ENCODE measurements at places on chromosomes 16 and 17.

DNA sequence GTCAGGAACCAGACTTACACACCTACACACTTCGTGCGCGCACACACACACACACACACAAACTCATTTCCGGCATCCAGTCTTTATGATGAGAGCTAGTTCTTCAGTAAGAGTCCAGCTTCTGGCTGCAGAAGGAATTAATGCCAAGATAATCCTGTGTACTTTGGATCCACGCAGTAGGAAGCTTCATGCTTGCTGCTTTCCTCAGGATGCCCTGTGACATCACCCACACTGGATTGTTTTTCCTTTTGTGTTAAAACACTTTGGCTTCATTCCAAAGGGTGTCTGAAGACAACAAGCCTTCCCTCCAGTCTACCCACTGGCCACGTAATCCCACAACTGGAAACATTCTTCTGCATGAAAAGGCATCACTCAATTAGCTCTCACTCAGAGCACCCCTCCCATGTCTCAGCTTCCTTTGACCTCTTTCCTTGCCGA, 35.4 kb downstream of the KCNJ16 start:
- no peak for DNase-seq

DNA sequence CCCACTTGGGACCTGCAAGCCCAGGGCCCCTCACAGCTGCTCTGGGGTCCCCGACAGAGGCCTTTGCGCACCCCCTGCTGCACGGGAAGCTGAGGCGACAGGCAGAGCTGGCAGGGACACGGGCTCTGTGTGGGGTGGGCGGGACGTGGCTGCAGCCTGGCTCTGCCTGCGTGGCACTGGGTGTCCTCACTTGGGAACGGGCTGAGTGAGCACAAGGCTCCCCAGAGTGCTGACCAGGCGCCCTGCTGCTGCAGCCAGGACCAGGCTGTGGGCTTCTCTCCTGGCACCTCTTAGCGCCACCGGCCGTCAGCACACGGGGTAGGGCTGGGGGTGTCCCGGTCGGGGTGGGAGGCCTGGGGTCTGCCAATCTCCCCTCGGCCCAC, 6.6 kb downstream of the C1QTNF8 start:
- no peak for DNase-seq

DNA sequence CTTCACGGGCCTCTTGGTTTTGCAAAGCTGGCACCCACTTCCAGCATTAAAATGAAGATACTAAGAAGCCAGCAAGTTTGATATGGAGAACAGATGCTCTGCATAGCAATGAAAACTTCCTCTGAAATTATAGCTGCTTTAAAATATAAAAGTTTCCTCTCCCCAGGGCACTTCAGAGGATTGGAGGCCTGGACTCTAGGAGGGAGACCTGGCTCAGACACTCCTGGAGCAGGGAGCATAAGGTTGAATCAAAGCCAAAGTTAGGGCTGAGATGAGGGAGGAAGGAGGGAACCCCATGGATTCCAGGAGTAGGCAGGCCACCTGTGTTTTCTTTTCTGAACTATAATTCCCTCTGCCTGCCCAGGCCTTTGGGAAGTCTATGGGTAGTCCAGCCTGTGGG, 176.0 kb upstream of the RPL38 start:
- DNase-seq: no peak

DNA sequence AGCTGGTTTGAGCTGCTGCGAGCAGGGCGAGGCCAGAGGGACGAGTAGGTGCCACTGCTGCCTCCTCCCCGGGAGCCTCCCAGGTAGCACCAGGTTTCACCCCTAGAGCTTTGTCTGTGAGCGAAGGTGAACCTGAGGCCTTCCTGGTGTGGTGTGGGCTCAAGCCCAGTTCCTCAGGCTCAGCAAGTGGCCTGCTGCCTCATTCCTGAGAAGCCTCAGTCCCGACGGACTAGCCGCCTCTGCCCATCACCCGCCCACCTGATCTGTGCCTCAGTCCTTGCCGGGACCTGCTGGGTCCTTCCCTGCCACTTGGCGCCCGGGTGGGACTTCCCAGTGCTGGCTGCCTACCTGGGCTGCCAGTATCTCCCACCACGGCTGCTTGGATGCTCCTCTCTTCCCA, 1.7 kb downstream of the NLRC3 start:
- DNase-seq: no peak

- no peak for DNase-seq
Observed at GRCh38 chr17:47850373-47850691, 631 bp downstream of the SP6 start.

DNA sequence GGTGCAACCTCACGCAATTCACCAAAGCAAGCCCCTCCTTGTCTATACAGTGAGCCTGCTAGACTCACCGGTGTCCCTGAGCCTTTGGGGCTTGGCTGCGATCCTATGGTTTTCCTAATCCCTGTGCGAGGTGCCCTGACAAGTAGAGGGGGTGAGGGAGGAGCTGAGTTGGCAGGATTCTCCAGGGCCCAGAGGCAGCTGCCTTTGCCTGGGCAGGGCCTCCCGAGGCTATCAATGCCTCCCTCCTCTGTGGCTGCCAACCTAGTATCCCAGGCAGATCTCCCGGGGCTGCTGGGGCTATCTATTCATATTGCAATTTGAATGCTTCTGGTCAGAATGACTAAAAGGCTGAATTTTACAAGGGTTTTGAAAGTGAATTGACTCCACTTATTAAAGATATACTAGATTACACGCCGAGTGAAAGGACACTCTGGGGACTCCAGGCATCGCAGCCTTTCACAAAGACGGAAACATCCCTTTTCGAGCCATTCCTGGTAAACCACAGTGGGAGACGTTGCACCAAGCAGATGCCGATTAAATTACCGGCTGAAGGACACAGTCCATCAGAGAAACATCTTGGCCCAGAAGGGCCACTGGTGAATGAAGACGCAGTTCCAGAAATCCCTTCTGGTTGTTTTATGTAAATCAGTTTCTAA, 11.3 kb upstream of the PITPNM3 start:
- DNase-seq: no peak

- DNase-seq: no peak
Observed at GRCh38 chr17:78862073-78863023, 21.7 kb upstream of the USP36 start.

DNA sequence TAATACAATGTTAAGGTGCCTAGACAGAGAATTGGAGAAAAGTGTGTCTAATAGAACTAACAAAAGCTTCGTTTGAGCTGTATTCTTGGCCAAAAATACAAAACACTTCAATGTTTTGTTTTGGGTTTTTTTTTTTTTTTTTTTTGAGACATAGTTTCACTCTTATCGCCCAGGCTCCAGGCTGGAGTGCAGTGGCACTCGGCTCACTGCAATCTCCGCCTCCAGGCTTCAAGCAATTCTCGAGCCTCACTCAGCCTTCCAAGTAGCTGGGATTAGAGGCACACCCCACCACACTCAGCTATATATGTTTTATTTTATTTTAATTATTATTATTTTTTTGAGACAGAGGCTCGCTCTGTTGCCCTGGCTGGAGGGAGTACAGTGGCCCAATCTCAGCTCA, 38.3 kb upstream of the CARMIL2 start:
- no peak for DNase-seq

DNA sequence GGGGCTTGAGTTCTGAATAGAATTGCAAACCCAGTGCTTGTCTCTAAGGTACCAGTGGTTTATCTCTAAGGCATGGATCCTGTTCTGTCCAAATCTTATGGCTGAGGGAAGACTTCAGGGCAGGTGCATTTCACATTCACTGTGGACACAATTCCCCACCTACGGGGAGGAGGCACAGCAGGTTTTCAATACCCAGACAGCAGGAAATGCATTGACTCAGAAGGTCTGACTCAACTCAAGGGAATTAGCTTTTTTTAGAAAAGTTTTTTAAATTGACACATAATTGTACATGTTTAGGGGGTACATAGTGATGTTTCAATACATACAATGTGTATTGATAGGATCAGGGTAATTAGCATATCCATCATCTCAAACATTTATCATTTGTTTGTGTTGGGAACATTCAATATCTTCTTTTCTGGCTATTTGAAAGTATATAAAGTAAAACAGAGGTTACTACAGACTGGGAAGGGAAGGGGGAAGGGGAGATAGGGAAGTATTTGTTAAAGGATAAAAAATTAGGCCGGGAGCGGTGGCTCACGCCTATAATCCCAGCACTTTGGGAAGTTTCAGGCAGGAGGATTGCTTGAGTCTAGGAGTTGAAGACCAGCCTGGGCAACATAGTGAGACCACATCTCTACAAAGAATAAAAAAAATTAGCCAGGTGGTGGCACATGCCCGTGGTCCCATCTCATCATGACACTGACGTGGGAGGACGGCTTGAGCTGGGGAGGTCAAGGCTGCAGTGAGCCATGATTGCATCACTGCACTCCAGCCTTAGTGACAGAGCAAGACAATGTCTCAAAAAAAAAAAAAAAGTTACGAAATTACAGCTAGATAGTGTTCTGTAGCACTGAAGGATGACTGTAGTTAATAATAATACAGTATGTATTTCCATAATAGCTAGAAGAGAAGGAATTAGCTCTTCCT, 54.9 kb downstream of the RGS9 start:
- no peak for DNase-seq

DNA sequence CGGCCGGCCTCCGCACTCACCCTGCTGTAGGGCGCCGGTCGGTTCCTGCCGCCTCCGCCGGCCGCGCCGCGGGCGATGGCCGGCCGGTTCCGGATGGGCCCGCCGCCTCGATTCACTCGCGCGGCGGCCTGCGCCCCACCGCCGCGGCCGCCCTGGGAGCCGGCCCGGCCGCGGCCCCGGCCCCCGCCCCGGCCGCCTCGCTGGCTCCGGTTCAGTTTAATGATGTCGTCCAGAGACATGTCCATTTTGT, 158 bp downstream of the ALYREF start:
- DNase-seq: no peak

DNA sequence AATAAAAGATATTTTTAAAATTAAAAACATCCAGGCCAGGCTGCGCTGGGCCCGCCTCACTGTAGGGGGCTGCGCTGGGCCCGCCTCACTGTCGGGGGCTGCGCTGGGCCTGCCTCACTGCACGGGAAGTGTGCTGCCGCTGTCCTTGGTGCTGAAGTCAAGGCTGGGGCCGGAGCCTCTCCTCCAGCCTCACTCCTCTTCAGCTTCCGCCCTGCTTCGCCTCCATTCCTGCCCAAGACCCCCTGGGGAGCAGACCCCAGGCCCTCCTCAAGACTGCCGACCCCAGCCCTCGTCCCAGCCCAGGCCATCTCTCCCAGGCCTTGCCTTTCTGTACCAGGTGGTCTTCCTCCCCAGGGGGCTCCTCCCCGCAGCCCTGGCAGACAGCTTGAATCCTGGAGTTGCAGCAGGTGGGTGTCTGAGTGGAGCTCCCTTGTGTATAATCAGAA, 26.2 kb downstream of the ENDOV start:
- DNase-seq: peak; percentile 28

All from CD4-positive, alpha-beta T cell treated with Interleukin-15 for 4 hours (primary cell).